ENCODE measurements at places on chromosomes 7 and 10.

GRCh38 chr10:14749070-14749809 lies 25.5 kb downstream of the FAM107B start:
- DNase-seq = no peak

DNA sequence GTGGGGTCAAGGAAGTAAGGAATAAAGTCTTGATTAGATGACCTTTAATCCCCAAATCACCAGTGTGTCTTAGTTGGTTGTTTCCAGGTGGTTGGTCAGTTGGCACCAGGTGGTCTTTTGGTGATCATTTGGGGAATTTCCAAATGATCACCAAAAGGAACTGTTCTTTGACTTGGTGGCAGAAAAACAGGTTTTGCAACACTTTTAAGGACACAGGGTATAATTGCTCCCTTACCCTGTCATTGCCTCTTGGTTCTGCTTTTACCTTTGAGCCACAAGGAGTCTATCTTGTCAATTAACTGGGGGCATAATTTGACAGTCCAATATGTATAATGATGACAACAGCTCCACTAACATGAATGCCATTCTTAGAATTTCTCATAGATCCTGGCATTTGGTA lies 104.2 kb downstream of the ADK start:
- DNase-seq = no peak

- no peak for DNase-seq
Measured at GRCh38 chr7:139532636-139533155, 9.2 kb downstream of the CLEC2L start.

DNA sequence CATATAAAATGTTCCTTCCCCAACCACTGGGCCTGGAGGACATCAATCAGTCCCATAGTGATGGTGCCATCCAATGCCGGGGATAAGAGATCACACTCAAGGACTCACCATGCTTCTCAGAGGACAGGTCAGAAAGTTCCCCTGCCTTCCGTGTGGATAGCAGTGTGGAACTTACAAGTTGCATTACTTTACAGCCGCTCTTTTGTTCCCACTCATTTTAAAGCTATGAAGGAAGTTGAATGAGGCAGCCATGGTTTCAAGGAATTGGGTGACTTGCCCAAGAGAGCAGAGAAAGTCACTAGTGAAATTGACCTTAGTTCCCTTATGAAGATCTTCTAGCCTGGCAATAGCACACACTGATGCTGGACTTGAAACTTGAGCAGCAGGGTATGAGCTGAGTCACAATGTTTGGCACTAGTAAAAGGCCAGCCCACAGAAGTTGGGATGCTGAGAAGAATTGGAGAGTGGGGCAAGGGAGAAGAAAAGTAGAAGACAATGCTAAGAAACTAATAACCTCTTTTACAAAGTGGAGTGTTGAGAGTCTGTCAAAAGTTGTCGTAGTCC lies 78.7 kb downstream of the CXCL12 start:
- DNase-seq = no peak

DNA sequence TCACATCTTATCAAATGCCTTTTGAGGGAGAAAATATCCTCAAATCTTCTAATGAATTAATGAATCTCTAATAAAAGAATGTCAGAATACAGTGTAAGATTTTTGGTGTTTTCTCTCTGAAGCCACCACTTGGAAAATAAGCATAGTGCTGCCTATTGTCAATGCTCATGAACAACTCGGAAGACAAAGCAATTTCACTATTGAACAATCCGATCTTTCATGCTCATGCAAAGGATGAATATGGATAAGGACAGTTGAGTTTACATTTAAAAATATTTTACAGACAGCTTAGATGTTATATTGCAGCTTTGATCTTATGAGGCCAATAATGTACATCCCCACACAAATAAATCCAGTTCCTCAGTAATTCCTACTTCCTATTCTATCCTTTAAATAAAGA lies 40.6 kb downstream of the MAGI2 start:
- no peak for DNase-seq

DNA sequence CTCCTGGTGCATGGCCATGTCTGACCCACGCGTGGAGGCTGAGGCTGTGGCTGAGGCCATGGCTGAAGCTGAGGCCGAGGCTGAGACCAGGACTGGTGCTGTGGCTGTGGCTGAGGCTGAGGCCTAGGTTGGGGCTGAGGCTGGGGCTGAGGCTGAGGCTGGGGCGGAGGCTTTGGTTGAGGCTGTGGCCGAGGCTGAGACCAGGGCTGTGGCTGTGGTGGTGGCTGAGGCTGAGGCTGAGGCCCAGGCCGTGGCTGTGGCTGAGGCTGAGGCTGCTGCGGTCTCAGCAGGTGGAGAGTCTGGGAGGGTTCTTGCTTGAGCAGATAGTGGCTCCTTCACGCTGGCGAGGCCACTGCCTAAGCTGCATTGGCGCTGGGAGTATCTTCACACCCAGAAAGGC lies 76.4 kb downstream of the WDR37 start:
- DNase-seq = no peak

DNA sequence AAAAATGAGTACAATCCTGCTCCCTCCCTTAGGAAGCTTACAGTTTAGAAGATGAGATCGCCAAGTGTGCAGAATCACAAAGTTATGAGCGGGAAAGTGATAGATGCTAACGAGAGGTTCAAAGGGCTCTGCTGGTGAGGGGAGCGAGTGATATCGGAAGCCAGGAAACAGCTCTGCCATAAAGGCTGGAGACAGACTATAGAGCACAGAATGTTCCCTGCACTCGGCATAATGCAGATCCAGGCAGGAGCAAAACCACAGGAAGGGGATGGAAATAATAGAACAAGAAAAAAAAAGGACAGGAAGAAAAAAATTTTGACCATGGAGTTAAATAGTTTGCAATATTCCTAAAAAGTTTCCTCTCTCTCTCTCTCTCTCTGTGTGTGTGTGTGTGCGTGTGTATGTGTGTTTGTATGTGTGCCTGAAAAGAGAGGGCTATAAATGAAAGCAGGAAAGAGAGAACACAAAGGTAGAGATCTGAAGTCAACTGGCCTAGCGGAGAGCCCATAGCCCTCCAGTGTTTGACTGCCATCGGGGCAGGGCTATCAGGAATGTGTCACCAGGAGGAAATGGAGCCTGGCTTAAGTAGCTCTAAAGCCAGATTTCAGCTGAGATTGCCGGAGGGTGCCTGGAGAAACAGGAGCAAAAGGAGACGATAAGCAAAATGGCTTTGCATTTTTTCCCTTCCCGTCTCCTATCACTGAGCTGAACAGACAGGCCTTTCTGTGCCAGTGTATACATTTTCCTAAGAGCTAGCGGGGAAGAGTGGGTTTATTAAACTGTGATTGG lies 175.8 kb upstream of the LYZL1 start:
- DNase-seq = no peak
